ENCODE measurements at places on chromosomes 12 and 14.

GRCh38 chr12:125890971-125891370 is 825.7 kb downstream of the AACS start:
- no peak for DNase-seq

GRCh38 chr12:1662761-1663439 is 28.0 kb upstream of the ADIPOR2 start:
- no peak for DNase-seq

DNA sequence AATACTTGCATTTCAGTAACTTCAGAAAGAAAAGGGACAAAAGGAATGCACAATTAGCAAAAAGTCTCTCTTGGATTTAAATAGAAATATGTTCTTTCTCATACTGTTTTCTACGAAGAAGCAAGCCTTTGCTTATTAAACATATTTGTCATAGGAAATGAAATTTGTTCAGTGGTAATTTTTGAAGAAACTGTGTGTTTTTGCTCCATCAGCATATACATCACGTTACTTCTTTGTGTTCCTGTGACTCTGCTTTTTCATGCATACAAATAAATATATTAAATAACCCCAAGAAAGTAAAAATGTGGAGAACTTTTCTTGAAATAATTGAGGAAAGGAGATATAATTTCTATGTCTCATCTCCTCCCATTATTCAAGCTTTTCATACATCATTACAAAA is 39.7 kb downstream of the CD163L1 start:
- DNase-seq: no peak

DNA sequence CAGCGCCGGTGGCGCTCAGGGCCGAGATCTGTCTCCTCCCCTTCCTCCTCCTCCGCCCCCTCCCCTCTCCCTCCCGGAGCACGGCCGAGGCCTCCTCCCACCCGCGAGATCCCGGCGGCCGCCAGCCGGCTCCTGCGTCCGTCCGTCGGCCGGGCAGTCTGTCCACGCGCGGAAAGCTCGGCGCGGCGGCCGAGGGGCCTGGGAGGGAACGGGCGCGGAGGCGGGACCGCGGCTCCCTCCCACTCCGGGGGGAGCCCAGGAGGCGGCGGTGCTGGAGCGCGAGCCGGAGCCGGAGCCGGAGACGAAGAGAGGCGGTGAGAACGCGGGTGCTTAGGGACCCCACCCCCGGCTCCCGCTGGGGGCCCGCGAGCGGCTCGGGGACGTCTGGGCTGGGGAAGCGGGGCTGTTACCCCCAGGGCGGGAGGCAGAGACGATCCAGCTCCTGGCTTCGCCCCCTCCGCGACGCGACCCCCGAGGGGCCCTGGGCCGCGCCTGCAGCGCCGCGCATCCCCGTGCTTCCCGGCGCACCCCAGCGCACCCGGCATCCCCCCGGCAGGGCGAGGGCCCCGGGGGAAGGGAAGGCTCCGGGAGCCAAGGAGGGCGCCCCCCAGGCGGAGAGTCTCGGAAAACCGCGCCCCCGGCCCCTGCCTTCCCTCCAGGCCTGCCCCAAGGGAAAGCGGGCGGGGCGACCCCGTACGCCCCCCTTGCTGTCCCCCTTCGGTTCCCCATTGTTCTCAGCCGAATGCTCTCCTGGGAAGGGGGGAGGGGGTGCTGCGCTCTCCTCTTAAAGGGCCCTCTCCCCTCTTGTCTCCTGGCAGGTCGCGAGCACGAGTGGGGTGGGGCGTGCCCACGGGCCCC is at the start of gene DTX1:
TSS of gene DTX1 (plus strand) at position 100 of the 858 bp plus-strand sequence. CDS start 1,463 bp downstream, outside the sequence.
- DNase-seq: no peak

DNA sequence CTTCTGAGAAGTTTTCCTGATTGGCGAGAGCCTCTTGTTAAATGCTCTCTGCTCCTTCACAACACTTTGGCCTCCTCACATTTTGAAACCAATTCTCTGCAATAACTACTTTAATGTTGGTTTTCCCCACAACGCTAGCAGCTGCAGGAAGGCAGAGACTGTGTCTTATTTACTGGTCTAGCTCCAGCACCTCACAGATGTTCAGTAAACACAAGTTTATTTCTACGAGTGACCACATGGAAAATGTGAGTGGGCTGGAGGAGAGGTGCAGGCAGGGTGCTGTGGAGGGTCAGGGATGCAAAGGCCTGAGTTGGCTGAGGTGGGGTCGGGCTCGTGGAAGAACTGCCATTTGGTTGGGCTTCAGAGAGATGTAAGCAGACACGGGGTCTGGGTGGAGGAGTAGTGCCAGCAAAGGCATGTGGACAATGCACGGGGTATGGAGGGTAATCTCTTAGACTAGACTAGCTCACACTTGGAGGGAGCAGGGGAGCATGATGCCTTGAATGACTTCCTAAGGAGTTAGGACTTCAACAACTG is 117.4 kb upstream of the RTL1 start:
- no peak for DNase-seq

DNA sequence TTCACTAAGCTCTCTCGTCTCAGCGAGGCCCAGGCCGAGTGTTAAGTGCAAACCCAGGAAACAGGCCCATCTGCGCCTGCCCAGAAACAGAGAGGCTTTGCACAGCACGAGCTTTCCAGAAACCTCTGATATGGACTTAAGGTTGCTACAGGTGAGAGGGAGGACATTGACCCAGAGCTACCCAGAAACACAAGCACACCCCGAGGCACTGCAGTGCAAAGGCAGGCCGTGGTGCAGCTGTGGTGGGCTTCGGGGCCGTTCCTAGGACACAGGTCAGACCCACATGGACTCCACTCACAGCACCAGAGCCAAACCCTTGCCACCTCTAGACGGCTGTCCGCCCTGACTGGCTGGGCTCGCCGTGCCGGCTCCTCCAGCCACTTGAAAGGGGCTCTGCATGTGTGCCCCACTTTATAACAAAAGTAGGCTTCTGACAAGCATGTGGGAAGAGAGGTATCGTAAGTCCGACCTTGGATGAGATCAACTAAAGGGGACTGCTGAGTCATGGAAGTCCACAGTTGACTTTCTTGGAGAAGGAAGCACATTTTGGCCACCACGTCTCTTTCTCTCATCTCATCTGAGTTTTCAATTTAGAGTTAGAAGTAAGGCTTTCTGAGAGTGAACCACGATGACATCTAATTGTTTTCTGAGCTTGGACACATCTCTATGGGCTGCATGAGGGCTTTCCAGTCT is 38.2 kb downstream of the CACNA2D4 start:
- no peak for DNase-seq

- DNase-seq: no peak
Measured at GRCh38 chr12:5076761-5077160, 33.1 kb downstream of the KCNA5 start.
